Large intestine (tissue), 12 donors: ENCODE measurements at places on chromosomes 7 and 10. TPM values are rescaled to one million over a fixed set of nuclear protein-coding genes. Genes with fewer than 3 reads are reported as not detected.

GRCh38 chr10:84348447-84348846 is 20.1 kb downstream of the CCSER2 start:
- no peaks in the 10 kb centered on the region for H3K4me1 ChIP-seq
- H3K36me3 ChIP-seq, result no peaks in the 10 kb centered on the region
- no peak overlapping the region for H3K27ac ChIP-seq
- DNase-seq, result no peak

DNA sequence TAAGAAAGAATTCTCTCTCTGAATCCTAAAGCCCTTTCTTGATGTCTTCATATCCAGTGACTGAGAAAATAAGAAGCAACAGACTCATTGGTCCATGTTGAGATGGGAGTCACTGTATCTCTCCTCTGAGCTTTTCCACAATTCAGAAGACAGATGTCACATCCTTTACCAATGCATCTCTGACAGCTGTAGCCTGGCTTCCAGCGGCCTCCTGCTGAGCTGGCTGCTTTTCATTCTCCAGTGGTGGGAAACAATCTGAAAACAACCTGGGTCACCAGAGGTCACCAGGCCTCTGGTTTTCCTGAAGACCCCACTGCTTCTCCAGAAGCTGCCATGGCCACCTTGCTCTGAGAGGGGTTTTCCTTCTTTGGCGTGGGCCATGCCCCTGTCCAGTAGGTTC is 18.3 kb upstream of the RPA3 start:
- H3K4me1 ChIP-seq, result peaks cover under 1% of the 10 kb centered on the region
- no peaks in the 10 kb centered on the region for H3K36me3 ChIP-seq
- no peak overlapping the region for H3K4me3 ChIP-seq
- H3K27ac ChIP-seq, result no peak overlapping the region
- DNase-seq, result no peak

GRCh38 chr7:36037121-36037662 is 115.9 kb upstream of the EEPD1 start:
- DNase-seq, result peak; percentile 58
- peaks cover 8% of the 10 kb centered on the region for H3K4me1 ChIP-seq
- H3K4me3 ChIP-seq, result no peak overlapping the region
- peak overlapping the region; percentile 29 for H3K27ac ChIP-seq
- H3K27me3 ChIP-seq, result no peaks in the 10 kb centered on the region

- H3K36me3 ChIP-seq, result peaks cover 51% of the 10 kb centered on the region
- DNase-seq, result peak; percentile 80
- peaks cover 17% of the 10 kb centered on the region for H3K4me1 ChIP-seq
- no peak overlapping the region for H3K27ac ChIP-seq
Observed at GRCh38 chr7:151142686-151143040, 24.8 kb downstream of the GBX1 start.

DNA sequence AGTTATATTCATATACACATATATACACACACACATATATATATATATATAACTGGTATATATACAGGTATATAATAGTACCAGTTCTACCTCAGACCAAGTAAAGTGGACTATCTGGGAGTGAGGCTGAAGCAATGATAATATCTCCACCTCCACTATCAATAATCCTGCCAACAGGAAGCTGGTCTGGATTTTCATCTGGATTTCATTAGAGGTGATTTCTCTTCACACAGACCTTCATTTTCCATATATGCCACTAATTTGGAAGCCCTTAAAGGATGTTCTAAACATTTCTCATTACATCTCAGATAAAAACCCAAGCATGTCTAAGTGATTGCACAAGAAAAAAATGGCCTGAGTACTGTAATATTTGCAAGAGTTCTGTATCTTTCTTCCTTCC is 1.7 kb upstream of the SLC35B4 start:
- no peak overlapping the region for H3K27ac ChIP-seq
- peaks cover 10% of the 10 kb centered on the region for H3K27me3 ChIP-seq
- H3K4me1 ChIP-seq, result peaks cover 9% of the 10 kb centered on the region
- no peaks in the 10 kb centered on the region for H3K36me3 ChIP-seq
- H3K4me3 ChIP-seq, result no peak overlapping the region

GRCh38 chr10:46550795-46551700 is 5.4 kb downstream of the GPRIN2 start:
- H3K27me3 ChIP-seq, result peaks cover 8% of the 10 kb centered on the region
- no peak for DNase-seq
- H3K36me3 ChIP-seq, result peaks cover 15% of the 10 kb centered on the region

Gene SFTPA1
- polyA plus RNA-seq, result not detected

- H3K4me3 ChIP-seq, result no peak overlapping the region
- no peaks in the 10 kb centered on the region for H3K36me3 ChIP-seq
- DNase-seq, result no peak
- no peaks in the 10 kb centered on the region for H3K4me1 ChIP-seq
Observed at GRCh38 chr10:128257428-128257827, 131.2 kb upstream of the MKI67 start.

- H3K4me1 ChIP-seq, result no peaks in the 10 kb centered on the region
- no peak for DNase-seq
- H3K27ac ChIP-seq, result no peak overlapping the region
- no peaks in the 10 kb centered on the region for H3K27me3 ChIP-seq
- H3K4me3 ChIP-seq, result no peak overlapping the region
- no peaks in the 10 kb centered on the region for H3K36me3 ChIP-seq
Observed at GRCh38 chr10:22690614-22691431, 23.6 kb downstream of the PIP4K2A start.

- H3K27ac ChIP-seq, result no peak overlapping the region
- H3K36me3 ChIP-seq, result no peaks in the 10 kb centered on the region
- no peaks in the 10 kb centered on the region for H3K4me1 ChIP-seq
- peaks cover 3% of the 10 kb centered on the region for H3K27me3 ChIP-seq
- no peak for DNase-seq
Observed at GRCh38 chr7:132776048-132776620, 199.9 kb upstream of the PLXNA4 start.

DNA sequence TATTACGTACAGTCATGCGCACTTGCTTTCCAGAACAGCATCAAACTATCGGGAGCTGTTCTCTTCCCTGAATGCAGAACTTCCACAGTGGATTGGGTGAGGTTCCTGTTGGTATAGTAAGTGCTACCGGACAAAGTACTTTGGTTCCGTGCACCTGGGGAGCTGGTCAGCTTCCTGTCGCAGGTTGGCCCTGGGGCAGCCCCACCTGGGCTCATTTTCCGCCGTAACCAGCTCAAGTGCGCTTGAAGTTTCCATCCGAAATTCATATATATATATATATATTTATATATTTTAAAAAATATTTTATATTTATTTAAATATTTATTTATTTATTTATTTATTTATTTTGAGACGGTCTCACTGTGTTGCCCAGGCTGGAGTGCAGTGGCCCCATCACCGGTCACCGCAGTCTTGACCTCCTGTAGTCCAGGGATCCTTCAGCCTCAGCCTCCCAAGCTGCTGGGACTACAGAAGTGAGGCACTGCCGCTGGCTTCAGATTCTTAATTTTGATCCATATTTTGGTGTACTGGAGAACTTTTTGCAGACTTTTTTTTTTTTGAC is 6.5 kb downstream of the SCART1 start:
- H3K27ac ChIP-seq, result no peak overlapping the region
- peaks cover 9% of the 10 kb centered on the region for H3K27me3 ChIP-seq
- no peak for DNase-seq
- no peaks in the 10 kb centered on the region for H3K4me1 ChIP-seq
- H3K4me3 ChIP-seq, result no peak overlapping the region

DNA sequence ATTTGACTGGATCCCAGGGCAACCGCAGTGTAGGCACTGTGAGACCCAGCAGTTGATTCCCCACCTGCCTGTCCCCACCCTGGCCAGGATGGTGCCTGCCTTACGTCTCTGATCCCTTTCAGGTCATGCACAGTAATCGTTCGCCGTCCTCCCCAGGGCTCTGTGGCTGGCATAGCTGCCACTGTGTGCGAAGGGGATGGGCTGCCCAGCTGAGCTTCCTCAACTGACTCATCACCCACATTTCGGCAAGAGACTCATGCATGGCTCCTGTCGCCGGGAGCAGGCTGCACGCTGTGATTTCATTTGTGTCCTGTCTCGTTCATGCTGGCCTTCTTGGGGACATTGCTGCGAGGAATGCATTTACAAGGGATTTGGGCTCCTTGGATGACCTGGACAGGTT is 252.4 kb downstream of the KLF6 start:
- H3K27me3 ChIP-seq, result no peaks in the 10 kb centered on the region
- DNase-seq, result no peak
- no peak overlapping the region for H3K4me3 ChIP-seq
- no peaks in the 10 kb centered on the region for H3K4me1 ChIP-seq
- H3K27ac ChIP-seq, result no peak overlapping the region
- H3K36me3 ChIP-seq, result no peaks in the 10 kb centered on the region

DNA sequence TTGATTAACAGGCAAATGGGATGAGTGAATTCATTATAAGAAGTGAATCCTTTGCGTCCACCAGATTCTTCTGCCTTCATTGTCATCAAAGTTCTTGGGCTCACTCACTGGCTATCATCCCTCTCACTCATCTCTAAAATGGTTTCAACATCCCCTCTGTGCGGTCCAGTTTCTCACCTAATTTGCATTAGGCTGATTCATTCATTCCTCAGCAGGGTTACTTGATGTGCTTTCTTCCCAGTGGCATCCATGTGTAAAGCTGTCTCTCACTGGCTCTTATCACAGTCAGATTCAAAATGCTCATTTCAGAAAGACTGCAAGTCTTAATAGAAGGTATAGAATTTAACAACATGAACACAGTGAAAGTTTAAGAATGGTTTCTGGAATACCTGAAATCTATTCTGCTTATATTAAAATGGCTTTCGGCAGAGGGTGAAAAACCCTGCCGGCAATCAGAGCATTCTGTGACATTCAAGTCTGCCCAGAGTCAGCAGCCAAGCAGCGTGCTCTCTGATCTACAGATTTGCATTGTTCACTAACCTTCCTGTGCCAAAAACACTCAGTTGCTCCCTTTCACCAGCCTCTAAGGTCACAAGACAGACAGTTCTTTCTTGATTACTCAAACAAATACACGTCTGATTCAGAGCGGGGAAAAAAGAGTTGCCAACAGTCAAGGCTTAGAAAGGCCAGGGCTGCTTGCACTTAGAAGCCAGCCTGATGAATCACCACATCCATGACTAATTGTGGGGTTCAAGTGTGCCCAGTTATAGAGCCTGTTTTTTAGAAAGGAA is 106.7 kb downstream of the TES start:
- no peaks in the 10 kb centered on the region for H3K36me3 ChIP-seq
- H3K27me3 ChIP-seq, result no peaks in the 10 kb centered on the region
- no peak overlapping the region for H3K27ac ChIP-seq

Gene DPP6
- polyA plus RNA-seq, result 7.8 TPM

DNA sequence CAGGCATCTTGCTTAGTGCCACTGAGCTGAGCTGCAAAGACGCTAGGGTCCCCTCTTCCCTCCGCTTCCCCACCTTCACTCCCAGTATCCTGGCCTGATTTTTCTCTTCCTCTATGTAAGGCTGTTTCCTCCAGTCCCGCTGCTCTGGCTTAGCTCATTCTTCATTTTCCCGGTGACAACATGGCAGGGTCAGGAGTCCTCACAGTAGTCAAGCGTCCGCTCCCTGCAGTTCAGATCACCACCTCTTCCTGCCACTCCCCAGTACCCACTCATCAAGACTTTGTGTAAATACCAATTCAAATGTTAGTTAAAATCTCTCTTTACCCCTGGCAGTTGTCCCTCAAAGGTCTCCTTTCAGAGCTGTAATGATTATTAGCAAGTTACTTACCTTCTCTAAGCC is 650.4 kb upstream of the CELF2 start:
- H3K36me3 ChIP-seq, result no peaks in the 10 kb centered on the region
- no peak overlapping the region for H3K4me3 ChIP-seq
- no peaks in the 10 kb centered on the region for H3K4me1 ChIP-seq
- no peak overlapping the region for H3K27ac ChIP-seq
- H3K27me3 ChIP-seq, result no peaks in the 10 kb centered on the region
- no peak for DNase-seq

- no peak overlapping the region for H3K4me3 ChIP-seq
- no peaks in the 10 kb centered on the region for H3K27me3 ChIP-seq
- H3K4me1 ChIP-seq, result peaks cover 36% of the 10 kb centered on the region
- no peaks in the 10 kb centered on the region for H3K36me3 ChIP-seq
- H3K27ac ChIP-seq, result peak overlapping the region; percentile 75
- no peak for DNase-seq
Observed at GRCh38 chr10:110865809-110866482, 5.8 kb upstream of the PDCD4 start.

Gene GPRIN2
- polyA plus RNA-seq, result 10.3 TPM

Gene UPK3BL2
- 17.0 TPM for polyA plus RNA-seq

DNA sequence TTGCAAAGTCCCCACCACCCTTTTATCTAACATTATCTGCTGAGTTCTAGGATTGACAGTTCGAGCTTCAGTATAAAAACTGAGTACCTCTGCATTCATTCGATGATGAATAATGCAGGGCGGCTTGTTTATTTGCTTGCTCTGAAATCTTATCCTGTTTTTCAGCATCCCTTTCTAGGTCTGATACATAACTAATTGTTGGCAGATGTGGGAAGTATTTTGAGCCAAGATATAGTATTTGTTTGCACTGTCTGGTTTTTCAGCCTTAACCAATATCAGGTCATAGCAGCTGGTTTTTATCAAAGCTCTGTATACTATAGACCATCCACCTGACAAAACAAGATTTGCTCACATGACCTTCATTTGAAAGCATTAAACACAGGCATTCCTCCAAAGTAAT is 161.4 kb downstream of the TFEC start:
- no peak overlapping the region for H3K27ac ChIP-seq
- no peaks in the 10 kb centered on the region for H3K36me3 ChIP-seq
- no peaks in the 10 kb centered on the region for H3K4me1 ChIP-seq
- DNase-seq, result no peak
- no peaks in the 10 kb centered on the region for H3K27me3 ChIP-seq

GRCh38 chr7:4185721-4186512 is 496.2 kb upstream of the FOXK1 start:
- H3K4me3 ChIP-seq, result no peak overlapping the region
- H3K36me3 ChIP-seq, result no peaks in the 10 kb centered on the region
- DNase-seq, result no peak
- no peak overlapping the region for H3K27ac ChIP-seq
- peaks cover 9% of the 10 kb centered on the region for H3K4me1 ChIP-seq

Gene HYAL4
- polyA plus RNA-seq, result not detected

DNA sequence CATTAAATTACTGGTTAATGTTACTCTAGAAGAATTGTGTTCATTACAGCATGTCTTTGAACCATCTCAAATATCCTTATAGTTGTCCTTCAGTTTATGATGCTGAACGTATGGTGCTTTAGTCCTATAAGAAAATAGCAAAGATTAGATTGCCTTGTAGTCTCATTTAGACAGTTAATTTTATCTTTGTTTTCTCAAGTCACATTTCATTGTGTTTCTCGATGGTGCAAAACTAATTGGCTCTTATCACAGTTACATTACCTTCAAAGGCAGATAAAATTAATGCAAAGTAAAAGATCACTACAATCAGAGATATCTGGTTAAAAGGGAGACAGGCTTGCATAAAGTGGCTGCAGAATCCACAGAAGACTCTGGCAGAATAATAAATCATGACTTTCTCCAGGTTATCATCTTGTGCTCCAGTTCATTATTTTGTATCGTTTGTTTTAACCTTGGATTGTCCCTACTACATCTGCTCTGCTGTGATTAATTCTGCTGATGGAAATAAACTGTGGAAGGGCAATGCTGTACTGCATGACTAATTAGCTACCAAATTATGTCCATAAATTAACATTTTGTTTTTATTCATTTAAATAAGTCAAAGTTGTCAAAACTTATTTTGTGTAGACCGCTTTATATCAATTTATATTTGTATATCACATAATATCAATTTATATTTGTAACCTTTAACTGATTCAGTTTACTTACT is 24.2 kb downstream of the PRPS1L1 start:
- H3K36me3 ChIP-seq, result no peaks in the 10 kb centered on the region
- H3K4me1 ChIP-seq, result no peaks in the 10 kb centered on the region
- no peak overlapping the region for H3K27ac ChIP-seq
- H3K4me3 ChIP-seq, result no peak overlapping the region
- no peaks in the 10 kb centered on the region for H3K27me3 ChIP-seq
- no peak for DNase-seq
